Activated CD4-positive, alpha-beta T cell treated with anti-CD3 and anti-CD28 coated beads, Interleukin-2, amount 10 ng/mL, durations not matched to agents 24 days and 14 days (primary cell): ENCODE measurements at places on chromosomes 1 and 21. TPM values are rescaled to one million over a fixed set of nuclear protein-coding genes. Genes with fewer than 3 reads are reported as not detected.

DNA sequence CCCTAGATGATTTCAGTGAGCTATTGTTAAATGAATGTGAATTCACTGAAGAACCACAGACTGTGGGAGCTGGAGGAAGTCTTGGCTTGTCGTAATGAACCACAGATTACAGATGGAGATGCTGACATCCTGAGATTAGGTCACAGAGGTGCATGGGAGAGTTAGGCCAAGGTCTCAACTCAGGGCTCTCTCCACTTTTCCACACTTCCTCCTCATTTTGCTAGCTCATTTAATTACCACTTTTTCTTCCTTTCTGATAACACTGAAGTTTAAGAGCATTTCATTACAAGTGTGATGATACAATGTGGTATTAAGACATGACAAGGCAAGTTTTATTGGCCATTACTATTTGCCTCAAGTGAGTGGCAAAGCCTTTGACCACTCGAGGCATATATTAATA lies 30.8 kb downstream of the ST6GALNAC3 start:
- no peak for DNase-seq
- H3K36me3 ChIP-seq = no peaks in the 10 kb centered on the region
- H3K4me3 ChIP-seq = no peak overlapping the region

DNA sequence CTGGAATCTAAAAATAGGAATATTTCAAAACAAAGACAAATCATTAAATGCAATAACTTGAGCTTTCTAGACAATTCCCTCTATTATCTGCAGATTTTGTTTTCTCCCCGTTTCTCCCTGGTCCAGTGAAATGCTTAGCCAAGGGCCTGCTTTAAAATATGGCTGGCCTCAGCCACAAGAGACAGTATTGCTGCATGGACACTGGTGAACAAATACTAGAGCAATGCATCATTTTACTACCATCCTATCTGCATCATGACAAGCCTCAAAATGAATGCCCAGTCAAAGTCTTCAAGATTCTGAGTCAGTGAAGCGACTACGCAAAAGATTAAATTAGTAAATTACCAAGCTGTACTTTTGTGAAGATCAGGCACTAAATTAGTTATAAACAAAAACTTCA lies 80.5 kb downstream of the ENAH start:
- H3K27ac ChIP-seq = no peak overlapping the region
- H3K4me3 ChIP-seq = no peak overlapping the region
- H3K36me3 ChIP-seq = no peaks in the 10 kb centered on the region
- no peak for DNase-seq
- H3K4me1 ChIP-seq = no peaks in the 10 kb centered on the region
- peaks cover 5% of the 10 kb centered on the region for H3K27me3 ChIP-seq

- H3K4me1 ChIP-seq = peaks cover 15% of the 10 kb centered on the region
- no peak overlapping the region for H3K27ac ChIP-seq
- H3K4me3 ChIP-seq = no peak overlapping the region
Observed at GRCh38 chr21:31409831-31410487, 65.9 kb upstream of the TIAM1 start.

GRCh38 chr1:181087400-181087901 lies 1.0 kb upstream of the IER5 start:
- H3K36me3 ChIP-seq = peaks cover 32% of the 10 kb centered on the region
- peak overlapping the region; percentile 56 for H3K27ac ChIP-seq
- H3K4me3 ChIP-seq = peak overlapping the region; percentile 93
- peak; percentile 77 for DNase-seq

DNA sequence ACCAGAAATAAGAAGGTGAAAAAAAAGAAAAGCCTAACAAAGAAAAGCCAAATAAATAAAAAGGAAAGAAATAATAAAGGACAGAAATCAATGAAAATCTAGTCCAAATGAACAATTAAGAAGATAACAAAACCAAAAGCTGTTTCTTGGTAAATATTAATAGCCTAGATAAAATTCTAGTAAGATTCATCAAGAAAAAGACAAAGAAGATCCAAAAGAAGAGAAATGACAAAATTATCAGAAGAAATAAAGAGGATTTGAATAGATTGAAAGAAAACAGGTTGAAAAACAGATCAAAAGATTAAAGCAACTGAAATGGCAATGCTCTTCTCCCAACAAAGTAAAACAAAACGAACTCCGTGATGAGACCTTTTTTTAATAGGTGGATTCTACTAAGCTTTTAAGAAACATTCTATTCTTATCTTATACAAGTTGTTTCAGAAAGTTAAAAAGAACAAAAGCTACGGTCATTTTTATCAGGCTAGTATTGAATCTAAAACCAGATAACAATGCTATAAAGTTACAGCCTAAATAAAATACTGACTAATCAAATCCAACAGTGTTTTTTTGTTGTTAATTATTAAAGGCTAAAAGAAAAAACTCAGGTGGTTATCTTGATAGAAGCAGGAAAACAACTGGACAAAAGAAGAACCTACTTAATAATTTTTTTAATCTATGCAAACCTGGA lies 50.9 kb downstream of the ENAH start:
- peaks cover 15% of the 10 kb centered on the region for H3K27me3 ChIP-seq
- H3K27ac ChIP-seq = no peak overlapping the region
- H3K36me3 ChIP-seq = no peaks in the 10 kb centered on the region
- no peak overlapping the region for H3K4me3 ChIP-seq
- H3K4me1 ChIP-seq = no peaks in the 10 kb centered on the region

DNA sequence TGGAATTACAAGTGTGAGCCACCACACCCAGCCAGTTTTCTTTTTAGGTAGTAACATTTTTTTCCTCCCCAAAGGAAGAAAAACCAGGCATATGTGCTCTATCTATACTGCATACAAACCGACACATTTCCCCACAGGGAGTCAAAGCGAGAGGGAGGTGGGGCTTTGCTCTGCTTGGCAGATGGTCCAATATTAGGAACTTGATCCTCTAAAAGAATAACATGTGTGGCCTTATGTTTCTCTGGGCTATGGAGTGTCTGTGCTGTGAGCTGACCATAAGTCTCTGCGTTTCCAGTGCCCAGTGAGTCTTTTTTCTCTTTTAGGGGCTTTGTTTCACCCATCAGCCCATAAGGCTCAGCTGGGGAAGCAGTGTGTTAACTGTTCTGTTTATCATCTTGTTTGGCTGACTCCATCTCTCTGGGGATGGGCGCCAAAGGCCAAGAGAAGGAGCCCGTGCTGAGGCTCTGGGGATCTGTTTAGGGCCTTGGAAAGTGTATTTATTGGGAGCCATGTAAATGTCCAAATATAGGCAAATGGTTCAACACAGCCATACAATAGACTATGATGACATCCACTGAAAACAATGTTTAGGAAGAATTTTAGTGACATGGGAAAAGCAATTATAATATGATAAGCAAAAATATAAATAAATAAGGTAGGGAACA lies 20.2 kb downstream of the LMOD1 start:
- H3K36me3 ChIP-seq = no peaks in the 10 kb centered on the region
- H3K4me1 ChIP-seq = no peaks in the 10 kb centered on the region
- DNase-seq = no peak
- peaks cover 6% of the 10 kb centered on the region for H3K27me3 ChIP-seq
- H3K4me3 ChIP-seq = no peak overlapping the region

- H3K27ac ChIP-seq = no peak overlapping the region
- no peaks in the 10 kb centered on the region for H3K4me1 ChIP-seq
- no peak overlapping the region for H3K4me3 ChIP-seq
- H3K36me3 ChIP-seq = no peaks in the 10 kb centered on the region
- H3K27me3 ChIP-seq = no peaks in the 10 kb centered on the region
Observed at GRCh38 chr1:106465666-106466065, 590.8 kb upstream of the PRMT6 start.

DNA sequence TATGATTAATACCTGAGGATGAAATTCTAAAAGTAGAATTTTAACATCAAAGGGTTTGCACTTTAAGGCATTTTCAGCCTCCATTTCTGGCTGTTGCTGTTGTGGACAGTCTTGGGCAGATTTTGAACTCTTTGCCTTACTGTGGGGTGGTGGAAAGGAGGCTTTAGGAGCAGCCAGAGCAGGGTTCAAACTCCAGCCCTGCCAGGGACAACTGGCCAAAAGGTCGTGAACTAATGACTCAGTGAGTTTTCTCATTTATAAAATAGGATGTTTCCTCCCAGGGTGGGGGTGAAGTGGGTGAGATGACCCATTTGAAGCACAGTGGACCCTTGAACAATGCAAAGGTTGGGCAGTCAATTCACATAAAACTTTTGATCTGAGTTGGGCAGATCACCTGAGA lies 36.7 kb downstream of the MAPKAPK2 start:
- H3K36me3 ChIP-seq = no peaks in the 10 kb centered on the region
- H3K4me1 ChIP-seq = peaks cover 52% of the 10 kb centered on the region
- no peak for DNase-seq
- H3K4me3 ChIP-seq = no peak overlapping the region
- H3K27me3 ChIP-seq = no peaks in the 10 kb centered on the region
- no peak overlapping the region for H3K27ac ChIP-seq

- no peaks in the 10 kb centered on the region for H3K36me3 ChIP-seq
- peaks cover 2% of the 10 kb centered on the region for H3K4me1 ChIP-seq
- DNase-seq = no peak
- H3K27ac ChIP-seq = no peak overlapping the region
- peaks cover 2% of the 10 kb centered on the region for H3K27me3 ChIP-seq
Observed at GRCh38 chr21:38173276-38174035, 83.3 kb upstream of the KCNJ15 start.

DNA sequence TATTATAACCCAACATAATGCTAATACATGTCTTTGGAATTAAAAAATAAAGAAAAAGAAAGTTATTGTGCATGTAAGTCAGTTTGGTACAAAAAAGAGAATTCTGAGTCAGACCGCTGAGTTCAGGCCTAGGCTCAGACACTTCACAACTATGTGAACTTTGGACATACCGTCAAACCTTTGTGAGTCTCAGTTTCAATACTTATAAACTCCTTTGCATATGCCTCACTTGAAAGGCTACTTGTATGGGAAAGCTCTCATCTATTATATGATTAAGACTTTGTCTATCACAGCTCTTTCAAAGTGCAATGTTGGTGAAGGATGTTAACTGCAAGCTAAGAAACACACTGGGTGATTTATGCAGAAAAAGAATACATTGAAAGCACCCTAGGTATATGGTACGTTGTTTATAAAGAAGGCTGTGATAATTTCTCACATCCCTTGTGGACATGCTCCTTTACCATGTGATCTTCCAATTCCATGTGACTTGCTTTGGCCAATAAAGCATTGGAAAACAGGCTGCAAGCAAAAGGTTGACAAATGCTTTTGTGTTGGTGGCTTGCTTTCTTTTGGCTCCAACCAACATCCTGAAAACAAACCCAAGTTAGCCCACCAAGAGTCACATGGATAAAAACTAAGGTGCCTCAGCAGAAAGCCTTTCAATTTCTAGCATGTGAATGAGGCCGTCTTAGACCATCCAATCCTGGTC lies 49.6 kb downstream of the INTS7 start:
- H3K27ac ChIP-seq = no peak overlapping the region
- no peak overlapping the region for H3K4me3 ChIP-seq

CD34 gene
- not detected in 2 replicates for total RNA-seq

CD101 gene
- total RNA-seq = 0.82 and 1.2 TPM in 2 replicates

IL20 gene
- total RNA-seq = not detected in 2 replicates
